ENCODE measurements at places on chromosomes 12 and 14.

- DNase-seq, result no peak
These were observed 46.5 kb downstream of the CCER1 start for GRCh38 chr12:90908465-90908864.

DNA sequence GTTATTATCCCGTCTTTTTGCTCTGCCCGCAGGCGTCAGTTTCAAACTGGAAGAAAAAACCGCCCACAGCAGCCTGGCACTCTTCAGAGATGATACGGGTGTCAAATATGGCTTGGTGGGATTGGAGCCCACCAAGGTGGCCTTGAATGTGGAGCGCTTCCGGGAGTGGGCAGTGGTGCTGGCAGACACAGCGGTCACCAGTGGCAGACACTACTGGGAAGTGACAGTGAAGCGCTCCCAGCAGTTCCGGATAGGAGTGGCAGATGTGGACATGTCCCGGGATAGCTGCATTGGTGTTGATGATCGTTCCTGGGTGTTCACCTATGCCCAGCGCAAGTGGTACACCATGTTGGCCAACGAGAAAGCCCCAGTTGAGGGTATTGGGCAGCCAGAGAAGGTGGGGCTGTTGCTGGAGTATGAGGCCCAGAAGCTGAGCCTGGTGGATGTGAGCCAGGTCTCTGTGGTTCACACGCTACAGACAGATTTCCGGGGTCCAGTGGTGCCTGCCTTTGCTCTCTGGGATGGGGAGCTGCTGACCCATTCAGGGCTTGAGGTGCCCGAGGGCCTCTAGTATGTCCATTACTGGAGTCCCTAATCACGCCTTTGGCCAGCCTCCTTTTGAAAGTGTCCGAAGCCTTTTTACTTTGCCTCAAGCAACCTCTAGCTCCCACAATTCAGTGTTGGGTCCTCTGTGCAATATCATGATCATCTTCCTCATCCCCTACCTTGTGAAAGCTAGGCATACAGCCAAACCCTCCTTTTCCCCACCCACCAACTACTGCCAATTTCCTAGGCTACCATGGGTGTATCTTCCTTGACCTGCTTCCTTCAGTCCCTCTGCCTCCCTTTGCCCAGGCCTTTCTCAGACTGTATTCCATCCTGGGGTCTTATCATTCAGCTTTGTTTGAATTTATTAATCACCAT lies 891 bp downstream of the SPRYD4 start:
- DNase-seq, result no peak

GRCh38 chr14:104756477-104757237 lies 3.7 kb downstream of the SIVA1 start:
- DNase-seq, result no peak

- DNase-seq, result no peak
These were observed 18.8 kb downstream of the ASPG start for GRCh38 chr14:104104076-104104901.

GRCh38 chr14:32847867-32848266 lies 90.8 kb upstream of the NPAS3 start:
- DNase-seq, result no peak

DNA sequence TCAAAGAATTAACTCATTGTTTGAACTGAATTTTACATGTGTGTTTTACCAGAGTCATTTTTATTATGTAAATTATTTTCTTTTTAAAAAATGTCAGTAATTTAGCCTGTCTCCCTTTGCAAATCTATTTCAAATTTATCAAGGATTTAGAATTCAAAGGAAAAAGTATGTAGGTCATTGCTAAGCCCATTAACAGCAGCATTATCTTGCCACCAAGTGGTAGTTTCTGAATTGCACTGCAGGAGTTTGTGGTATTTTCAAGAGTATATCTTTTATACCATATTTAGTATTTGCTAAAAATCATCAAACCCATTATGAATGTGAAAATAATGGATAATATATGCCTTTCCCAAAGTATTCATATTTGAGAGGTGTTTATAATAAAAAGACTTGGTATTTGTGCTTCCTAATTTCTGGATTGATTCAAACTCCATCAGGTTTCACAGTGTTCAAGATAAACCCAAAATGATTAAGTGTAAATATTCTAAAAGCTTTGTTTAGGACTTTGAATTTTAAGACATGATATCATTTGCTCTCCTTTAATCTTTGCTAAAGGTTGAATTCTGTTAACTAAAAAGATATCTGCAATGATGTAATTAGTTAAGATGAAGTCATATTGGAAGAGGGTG lies 711.4 kb downstream of the FSCB start:
- peak; percentile 47 for DNase-seq

- peak; percentile 13 for DNase-seq
These were observed 252.6 kb downstream of the ACSS3 start for GRCh38 chr12:81330480-81330879.

- DNase-seq, result no peak
These were observed 161.3 kb upstream of the PTPRQ start for GRCh38 chr12:80282761-80283160.

DNA sequence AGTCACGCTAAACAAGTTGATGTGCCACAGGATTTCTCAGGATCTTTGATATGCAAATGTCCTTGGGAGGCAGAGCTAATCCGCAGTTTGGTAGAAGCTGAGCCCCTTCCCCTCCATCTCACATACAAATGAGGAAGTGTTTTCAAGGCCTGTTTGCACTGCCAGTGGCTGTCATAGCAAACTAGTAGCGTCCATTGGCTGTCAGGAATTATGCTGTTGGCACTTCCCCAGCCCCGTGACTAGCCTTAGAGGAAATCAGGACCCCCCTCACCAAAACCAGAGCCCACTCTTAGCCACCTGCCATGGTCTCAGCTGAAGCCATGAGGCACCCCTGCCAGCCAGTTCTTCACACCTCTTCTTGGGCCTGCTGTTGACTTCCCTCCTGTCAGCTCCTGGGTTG lies 253.9 kb downstream of the CACNA1C start:
- peak; percentile 60 for DNase-seq

DNA sequence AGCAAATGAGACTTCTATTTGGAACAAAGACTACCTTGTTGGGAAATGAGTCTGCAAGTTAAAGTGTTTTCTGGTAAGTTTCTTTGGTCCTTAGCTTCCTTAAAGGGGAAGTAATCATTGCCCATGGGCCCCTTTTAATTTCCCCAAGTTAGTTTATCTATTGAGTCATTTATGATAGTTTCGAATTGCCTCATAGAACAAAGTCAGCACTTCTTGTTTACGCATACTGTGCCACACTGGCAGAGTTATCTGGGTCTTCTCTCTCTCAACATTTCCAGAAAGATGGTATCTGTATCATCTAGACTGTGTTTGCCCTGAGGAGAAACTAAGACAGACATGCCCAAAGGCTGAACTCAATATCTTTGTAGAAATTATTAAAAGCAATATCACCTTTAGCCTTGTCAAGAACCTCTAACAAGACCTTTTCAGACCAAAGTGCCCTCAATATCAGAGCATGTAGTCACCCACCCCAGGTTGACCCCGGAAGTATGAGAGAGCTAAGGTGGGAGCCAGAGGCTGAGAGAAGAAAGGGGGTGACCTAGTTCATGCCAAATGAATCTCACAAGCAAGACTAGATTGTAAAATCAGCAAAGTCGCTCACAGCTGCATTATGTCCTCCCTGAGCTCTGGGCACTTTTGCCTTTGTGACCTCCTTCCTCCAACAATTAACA lies 40.0 kb downstream of the GPR65 start:
- no peak for DNase-seq

DNA sequence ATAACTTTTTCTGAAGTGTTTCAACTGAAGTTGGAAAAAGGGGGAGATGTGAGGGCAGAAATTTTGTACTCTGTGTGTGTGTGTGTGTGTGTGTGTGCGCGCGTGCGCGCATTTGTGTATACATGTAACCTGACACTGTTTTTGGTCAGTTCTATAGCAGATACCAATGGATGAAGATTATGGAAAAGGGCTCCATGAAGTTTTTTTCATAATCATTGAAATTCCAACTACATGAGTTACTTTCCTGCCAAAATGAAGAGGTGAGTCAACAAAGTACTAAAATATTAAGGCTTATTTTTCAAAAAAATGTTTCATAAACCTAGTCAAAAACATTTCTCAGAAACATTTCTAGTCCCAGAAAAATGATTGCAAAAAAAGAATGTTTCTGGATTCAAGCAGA lies 25.7 kb upstream of the CERS5 start:
- DNase-seq, result no peak

GRCh38 chr14:78010688-78011087 lies 159.5 kb upstream of the NRXN3 start:
- no peak for DNase-seq

DNA sequence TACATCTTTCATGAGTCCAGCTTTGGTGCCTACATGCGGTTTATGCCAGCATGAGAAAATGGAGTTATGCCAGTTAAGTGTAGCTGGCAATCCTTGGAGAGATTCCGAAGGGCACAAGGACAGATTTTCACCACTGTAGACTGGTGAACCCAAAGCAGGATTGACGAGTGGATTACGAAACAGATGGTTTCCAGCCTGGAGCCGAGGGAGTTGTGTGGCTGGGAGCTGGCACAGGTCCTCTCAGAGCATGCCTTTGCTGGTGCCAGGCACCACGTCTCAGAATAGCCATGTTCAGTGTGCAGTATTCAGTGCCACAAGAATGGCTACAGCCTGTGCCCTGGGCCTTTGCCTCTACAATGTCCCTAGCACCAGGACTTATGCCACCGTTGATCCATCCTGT lies 13.2 kb downstream of the KCNH3 start:
- DNase-seq, result no peak

DNA sequence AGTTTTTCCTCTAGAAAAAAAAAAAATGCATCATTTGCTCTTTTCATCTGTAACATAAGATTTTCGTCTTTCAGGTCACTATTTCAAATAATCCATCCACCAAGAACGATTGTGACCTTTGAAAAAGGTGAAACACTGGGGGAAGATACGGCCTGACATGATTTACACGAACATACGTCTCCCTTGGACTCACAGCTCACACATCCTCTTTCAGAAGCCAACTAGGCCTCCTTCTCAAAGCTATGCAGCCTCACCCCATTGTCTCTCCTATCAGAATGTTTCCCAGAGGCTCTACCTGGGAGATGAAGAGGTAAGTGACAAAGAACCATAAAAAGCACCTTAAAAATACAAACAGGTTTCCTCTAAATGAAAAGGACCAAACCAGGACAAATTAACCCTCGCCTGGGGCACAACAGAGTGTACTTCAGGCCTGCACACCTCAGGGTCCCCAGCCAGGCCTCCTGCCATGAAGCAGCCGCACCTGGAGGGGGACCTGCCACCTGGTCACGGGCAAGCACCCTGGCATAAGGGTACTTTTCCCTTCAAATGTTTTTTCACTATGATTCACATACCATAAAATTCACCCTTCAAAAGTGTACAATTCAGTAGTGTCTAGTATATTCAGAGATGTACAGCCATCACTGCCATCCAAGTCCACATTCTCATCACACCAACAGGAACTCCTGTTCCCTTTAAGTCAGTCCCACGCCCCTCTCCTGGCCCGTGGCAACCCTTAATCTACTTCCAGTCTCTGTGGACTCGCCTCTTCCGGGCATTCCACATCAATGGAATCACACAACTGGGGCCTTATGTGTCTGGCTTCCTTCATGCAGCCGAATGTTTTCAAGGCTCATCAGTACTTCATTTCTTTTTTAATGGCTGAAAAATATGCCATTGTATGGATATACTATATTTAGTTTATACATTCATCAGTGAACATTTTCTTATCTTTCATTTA lies 5.4 kb downstream of the SLC15A4 start:
- DNase-seq, result no peak

DNA sequence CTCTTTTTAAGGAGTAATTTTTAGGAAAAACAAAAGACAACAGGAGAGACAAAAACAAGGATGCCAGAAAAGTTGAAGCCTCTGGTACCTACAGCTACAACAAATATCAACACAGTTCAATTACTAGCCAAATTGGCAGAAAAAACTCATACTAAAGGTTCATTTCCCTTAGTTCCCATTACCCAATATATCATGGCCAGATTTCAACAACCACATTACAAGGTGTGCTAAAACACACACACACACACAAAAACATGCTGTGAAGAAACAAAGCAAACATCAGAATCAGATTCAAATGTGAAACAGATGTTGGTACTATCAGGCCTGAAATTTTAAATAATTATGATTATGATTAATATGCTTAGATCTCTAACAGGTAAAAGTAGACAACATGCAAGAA lies 272.7 kb upstream of the CLEC14A start:
- no peak for DNase-seq

DNA sequence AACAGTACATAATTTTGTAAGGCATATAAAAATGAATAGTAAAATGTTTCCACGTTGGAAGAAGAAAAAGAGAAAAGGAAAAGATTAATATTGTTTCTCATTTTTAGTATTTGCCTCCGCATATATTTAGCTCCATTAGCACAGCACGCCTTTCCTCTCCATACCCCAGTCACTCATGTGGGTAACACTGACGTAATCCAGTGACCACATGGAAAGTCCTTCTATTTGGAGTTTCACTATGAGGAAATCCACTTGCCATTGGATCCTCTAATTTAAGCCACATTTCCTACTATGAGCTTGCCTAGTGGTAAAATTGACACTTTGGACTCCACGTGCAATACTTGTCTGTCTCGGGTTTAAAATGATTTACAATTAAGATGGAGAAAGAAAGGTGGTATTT lies 5.7 kb upstream of the SLCO1A2 start:
- no peak for DNase-seq

DNA sequence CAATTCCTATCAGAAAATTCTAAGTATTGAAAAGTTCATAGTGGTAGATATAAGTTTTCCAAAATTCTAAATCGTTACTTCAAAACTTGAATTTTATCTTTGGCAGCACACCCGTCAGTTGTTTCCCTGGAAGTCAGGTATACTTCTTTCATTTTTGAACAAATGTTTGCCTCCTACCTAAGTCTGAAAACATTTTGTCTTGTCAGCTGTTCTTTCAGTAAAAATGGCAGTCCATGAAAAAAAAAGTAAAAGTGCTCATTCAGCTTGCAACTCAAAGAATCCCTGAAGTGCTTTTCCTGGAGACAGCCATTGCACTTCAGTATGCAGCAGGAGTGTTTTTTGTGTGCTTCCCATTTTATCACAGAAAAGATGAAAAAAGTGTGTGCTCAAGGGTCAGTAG lies 130.1 kb upstream of the NEDD1 start:
- DNase-seq, result no peak

GRCh38 chr14:65789363-65789762 lies 376.8 kb downstream of the FUT8 start:
- DNase-seq, result no peak

DNA sequence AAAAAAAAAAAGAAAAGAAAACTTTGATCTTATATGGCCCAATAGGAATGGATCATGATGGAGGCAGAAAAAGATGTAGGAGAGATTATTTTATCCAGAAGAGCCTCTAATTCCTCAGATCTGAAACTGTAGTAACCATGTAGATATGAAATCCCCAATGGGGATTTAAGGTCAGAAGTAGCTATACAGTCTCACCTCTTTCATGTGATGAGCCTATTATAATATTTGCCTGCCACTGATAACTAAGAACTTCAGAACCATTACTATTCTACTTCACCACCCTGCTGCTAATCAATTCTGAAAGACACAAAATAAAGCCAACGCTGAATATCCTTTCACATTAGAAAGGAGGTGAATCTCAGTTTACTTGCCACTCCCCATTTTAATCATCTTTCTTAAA lies 29.3 kb downstream of the BAZ1A start:
- no peak for DNase-seq

Measured in GM23338 (cell line).